Left renal cortex interstitium (tissue), 4 donors: ENCODE measurements at places on chromosomes 7 and 10. TPM values are rescaled to one million over a fixed set of nuclear protein-coding genes. Genes with fewer than 3 reads are reported as not detected.
A peak's percentile ranks its signal among the peaks of the same experiment; 100 is the strongest.

The C10orf105 gene
- polyA plus RNA-seq = 0.16 TPM

The TNRC18 gene
- polyA plus RNA-seq = 145 TPM

The TUBB8 gene
- 0.44 TPM for polyA plus RNA-seq

The BEND7 gene
- 40.9 TPM for polyA plus RNA-seq

The SPDYE18 gene
- 0.81 TPM for polyA plus RNA-seq

The TBX20 gene
- polyA plus RNA-seq = not detected

The LGI1 gene
- 4.9 TPM for polyA plus RNA-seq

The PLCE1 gene
- polyA plus RNA-seq = 32.1 TPM

The TLX1 gene
- polyA plus RNA-seq = 0.18 TPM

The TMEM270 gene
- not detected for polyA plus RNA-seq

The EPO gene
- 0.12 TPM for polyA plus RNA-seq

GRCh38 chr10:13810568-13810967 is 223.8 kb downstream of the PRPF18 start:
- no peak for DNase-seq

- no peak for DNase-seq
Measured at GRCh38 chr10:117217196-117217761, 20.0 kb downstream of the KCNK18 start.

GRCh38 chr7:71132127-71132376 is at the start of gene GALNT17:
Gene GALNT17, plus strand, starts transcription at chr7:71132144.
- DNase-seq = no peak

- DNase-seq = no peak
Measured at GRCh38 chr10:45580371-45581215, 92.0 kb downstream of the ZFAND4 start.

- DNase-seq = no peak
Measured at GRCh38 chr7:148135116-148135515, 455.4 kb upstream of the C7orf33 start.

DNA sequence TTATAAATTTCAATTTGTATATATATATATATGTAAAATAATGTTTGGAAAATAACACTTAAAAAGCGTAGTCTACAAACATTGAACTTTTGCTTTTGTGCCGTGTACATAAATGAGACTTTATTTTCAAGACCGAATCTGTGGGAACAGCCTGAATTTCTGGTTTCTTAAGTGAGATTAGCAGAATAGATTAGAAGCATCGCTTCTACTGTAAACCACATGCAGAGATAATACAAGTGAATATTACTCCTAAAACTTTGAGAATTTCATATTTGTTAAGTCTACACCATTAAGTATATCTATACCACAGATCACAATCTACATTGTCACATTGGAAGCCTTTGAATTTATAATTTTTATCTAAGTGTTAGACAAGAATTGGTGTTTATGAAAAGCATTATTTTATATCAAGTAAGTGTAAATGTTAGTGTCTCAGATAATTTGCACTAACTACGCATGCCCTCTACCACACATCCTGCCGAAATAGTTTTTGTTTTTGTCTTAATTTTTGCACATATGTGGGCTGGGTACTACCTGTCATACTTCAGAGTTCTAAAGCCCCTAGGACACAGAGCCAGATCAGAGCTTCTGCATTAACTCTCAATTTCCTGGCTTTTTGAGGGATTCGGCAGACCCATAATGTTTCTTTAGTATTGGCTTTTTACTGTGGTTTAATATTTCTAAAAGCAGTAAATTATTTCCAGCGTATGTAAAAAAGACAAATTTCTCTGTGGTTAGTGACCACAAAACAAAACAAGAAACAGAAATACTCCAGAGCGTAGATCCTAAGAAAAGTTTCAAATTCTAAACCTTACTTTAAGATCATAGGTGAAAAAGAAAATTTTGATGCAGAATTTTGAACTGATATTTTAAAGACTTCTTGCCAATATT is 20.0 kb downstream of the TWIST1 start:
- DNase-seq = no peak

GRCh38 chr10:19498393-19499290 is 317.6 kb upstream of the PLXDC2 start:
- DNase-seq = no peak

DNA sequence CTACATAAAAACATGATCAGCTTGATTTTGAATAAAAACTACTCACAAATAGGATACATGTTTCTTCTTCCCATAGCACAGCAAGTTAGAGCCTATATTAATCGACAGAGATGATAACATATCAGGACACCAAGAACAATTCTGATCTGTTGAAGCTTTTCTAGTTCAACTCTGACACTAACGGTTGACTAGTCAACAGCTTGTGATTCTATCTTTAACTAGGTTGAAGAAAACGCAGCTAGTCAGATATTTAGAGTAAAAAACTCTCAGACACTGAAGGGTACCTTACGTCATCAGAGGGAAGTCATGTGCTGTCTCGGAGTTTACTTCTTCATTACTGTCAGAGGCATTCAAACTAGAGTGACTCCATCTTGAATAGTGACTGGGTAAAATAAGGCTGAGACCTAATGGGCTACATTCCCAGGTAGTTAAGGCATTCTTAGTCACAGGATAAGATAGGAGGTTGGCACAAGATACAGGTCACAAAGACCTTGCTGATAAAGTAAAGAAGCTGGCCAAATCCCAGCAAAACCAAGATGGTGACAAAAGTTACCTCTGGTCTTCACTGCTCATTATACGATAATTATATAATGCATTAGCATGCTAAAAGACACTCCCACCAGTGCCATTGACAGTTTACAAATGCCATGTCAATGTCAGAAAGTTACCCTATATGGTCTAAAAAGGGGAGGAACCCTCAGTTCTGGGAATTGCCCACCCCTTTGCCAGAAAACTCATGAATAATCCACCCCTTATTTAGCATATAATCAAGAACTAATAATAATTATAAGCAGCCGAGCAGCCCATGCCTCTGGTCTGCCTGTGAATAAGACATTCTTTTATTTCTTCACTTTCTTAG is 21.3 kb downstream of the CCDC71L start:
- no peak for DNase-seq

GRCh38 chr10:64365663-64366062 is 844.5 kb downstream of the REEP3 start:
- no peak for DNase-seq

- DNase-seq = no peak
Measured at GRCh38 chr10:78768876-78769275, 299.9 kb upstream of the ZMIZ1 start.

DNA sequence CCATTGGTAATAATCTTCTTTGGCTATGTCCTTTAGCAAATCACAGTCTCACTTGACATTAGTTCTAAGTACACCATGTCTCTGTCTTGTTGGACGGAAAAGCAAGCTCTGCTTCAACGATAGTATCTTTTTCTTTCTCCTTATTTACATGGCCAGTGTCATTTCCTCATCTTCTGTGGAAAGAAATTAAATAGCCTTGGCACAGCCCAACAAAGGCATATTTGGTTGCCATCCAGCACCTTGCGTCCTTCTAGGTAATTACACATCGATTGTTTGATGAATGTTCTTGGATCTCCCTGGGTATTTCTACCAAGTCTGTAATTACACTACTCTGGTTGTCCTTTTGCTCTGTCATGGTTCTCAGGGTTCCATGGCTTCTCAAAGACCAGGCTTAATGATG is 183.1 kb downstream of the CHN2 start:
- no peak for DNase-seq

DNA sequence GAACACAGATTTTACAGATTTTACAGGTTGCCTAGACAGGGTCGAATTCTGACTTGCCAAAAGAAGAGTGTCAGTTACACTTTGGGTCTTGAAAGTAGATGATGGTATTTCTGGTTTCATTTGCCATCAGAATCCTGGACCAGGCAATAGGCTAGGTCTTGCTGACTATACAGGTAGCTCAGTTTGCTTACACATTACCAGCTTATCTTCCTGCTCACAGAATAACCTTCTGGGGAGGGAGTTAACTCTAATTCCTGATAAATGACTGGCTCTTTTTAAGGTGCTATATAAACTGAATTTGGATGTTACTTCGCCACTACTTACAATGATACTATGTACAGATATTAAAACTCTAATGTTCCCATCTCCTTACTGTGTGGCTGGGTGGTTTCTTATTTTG is 39.8 kb downstream of the GBF1 start:
- DNase-seq = no peak

GRCh38 chr10:74705358-74705980 is 120.9 kb upstream of the KAT6B start:
- no peak for DNase-seq

GRCh38 chr7:1314021-1314907 is 81.6 kb downstream of the UNCX start:
- DNase-seq = no peak

GRCh38 chr7:37354656-37355131 is 94.0 kb downstream of the ELMO1 start:
- DNase-seq = no peak

DNA sequence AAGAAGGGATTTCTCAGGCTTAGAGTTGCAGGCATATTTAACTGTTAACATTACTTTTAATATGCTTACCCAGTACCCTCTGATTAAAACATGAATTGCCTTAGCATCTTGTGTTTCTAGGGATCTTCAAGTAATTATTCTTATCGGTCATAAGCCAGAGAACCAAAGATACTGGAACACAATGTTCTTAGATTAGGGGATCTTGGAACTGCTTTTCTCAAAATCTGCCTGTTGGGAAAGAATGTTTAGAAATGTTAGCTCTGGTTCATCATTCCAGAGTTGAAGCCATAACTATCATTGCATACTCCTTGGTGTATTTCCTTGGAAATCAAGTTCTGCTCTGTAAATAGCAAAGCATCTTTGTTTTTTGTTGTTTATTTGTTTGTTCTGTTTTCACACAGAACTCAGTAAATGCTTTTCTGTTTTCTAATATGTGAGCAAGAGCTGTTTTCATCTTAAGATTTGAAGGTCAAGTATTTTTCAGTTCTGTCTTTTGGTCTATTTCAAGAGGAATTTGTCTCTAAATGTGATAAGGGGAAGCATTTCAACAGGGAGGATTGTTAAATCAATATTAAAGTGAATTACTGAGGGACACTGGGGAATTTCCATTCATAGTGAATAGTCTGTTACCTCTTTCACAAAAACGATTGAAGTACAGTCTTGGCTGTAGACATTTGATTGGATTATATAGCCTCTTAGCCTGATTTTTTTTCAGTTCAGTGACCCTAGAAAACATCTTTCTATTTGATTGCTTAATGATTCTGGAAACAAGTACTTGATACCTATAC is 103.2 kb upstream of the CYP26C1 start:
- no peak for DNase-seq

- DNase-seq = peak; percentile 21
Measured at GRCh38 chr10:75400163-75400770, 1.3 kb downstream of the ZNF503 start.

DNA sequence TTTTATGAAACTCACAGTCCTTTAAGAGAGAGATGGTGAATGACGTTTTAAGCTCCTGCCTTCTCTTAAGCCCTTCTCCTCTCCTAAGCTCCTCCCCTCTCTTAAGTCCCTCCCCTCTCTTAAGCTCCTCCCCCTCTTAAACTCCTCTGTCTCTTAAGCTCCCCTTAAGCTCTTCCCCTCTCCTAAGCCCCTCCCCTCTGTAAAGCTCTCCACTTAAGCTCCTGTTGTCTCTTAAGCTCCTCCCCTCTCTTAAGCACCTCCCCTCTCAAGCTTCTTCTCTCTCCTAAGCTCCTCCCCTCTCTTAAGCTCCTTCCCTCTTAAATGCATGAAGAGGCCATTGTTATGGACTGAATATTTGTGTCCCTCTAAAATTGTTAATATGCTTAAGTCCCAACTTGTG is 1180.6 kb upstream of the AUTS2 start:
- no peak for DNase-seq

GRCh38 chr7:25244254-25245033 is 16.2 kb upstream of the NPVF start:
- DNase-seq = no peak

- DNase-seq = no peak
Measured at GRCh38 chr7:102908676-102909075, 4.1 kb upstream of the LRRC17 start.

GRCh38 chr7:75621124-75621523 is 117.6 kb downstream of the HIP1 start:
- no peak for DNase-seq

- no peak for DNase-seq
Measured at GRCh38 chr7:121163699-121164098, 165.1 kb upstream of the WNT16 start.

DNA sequence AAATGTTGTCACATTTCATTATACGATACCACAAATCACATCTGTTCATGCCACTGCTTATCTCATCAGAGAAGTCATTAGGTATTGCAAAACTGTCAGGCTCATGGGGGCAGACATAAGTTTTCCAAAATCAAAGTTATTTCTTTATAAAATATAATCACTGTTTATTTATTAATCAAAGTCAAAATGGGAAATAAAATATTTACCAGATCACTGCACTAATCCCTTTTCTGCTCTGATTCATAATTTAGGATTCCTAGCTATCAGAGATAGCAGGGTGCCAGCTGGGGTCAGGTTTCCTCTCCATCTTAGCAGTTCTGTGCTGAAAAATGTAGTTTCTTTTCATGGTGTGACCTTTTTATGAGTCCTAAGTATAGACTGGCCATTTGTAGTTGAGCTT is 117.7 kb upstream of the LANCL2 start:
- DNase-seq = no peak

- no peak for DNase-seq
Measured at GRCh38 chr10:13716081-13717071, 129.6 kb downstream of the PRPF18 start.

DNA sequence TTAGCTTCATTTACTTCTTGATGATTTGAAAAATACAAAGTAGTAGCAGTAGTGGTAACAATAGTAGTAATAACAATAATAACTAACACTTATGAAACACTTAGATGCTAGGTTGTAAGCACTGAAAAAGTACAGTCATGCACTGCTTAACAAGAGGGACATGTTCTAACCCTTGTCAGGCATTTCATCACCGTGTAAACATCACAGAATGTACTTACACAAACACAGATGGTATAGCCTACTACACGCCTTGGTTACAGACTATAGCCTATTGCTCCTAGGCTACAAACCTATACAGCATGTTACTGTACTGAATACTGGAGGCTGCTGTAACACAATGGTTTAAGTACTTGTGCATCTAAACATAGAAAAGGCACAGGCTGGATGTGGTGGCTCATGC is 60.6 kb downstream of the PUS7 start:
- no peak for DNase-seq
